ENCODE measurements at places on chromosomes 4 and X.

- DNase-seq, result no peak
These were observed 22.5 kb downstream of the SLC9B2 start for GRCh38 chr4:103054030-103054429.

DNA sequence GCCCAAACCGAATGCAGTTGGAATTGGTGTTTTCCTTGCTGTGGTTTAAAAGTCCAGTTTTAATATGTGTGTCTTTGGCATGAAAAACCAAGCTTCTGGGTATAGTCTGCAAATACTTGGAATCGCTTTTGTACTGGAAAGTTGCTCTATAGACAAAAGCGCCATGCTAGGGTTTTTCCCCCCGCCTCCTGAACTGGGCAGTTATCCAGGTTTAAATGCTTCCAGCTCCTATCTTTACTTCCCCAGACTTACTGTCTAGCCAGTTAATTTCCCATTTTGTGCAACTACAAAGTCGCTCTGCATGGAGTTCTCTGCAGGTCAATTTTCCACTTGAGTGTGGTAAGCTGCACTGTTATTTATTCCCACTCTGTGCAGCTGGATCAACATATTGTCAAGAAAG, 2.7 kb downstream of the RASL11B start:
- no peak for DNase-seq

DNA sequence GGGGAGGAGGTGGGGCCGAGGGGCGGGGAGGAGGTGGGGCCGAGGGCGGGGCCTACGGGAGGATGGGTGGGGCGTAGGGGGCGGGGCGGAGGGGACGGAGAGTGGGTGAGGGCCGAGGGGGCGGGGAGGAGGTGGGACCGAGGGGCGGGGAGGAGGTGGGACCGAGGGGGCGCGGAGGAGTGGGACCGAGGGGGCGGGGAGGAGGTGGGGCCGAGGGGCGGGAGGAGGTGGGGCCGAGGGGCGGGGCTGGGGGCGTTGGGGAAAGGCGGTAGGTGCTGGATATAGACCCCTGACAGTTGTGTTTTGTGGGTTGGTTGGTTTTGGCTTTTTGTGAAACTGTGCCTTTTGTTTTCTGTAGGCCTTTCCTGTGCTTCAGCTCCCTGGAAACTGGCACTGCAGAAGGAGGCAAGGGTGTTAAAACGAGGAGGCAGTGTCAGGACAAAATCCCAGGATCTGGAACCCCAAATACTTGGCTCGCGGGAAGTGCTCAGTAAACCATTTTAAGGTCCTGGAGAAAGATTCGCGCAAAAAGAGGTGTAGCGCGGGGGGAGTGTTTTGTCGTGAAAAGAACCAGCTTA, 580 bp upstream of the MMGT1 start:
- DNase-seq, result peak; percentile 63

DNA sequence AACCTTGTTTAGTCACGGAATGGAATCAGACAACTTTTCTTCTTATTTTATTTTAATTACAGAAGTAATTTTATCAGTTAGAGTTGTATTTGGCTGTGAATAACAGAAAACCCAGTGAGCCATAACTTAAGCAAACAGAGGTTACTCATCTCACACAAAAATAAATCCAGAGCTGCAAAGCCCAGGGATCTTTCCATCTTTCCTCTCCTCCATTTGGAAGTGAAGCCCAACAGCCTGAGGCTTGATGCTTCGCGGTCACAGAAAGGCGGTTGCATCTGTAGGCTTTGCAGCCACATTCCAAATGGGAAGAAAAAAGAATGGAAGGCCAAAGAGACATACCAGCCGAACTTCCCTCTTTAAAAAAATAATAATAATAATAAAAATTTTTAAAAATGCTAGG, 22.6 kb downstream of the CHRNA9 start:
- no peak for DNase-seq

- DNase-seq, result no peak
These were observed 407.1 kb downstream of the ADAM29 start for GRCh38 chr4:175325230-175325629.

DNA sequence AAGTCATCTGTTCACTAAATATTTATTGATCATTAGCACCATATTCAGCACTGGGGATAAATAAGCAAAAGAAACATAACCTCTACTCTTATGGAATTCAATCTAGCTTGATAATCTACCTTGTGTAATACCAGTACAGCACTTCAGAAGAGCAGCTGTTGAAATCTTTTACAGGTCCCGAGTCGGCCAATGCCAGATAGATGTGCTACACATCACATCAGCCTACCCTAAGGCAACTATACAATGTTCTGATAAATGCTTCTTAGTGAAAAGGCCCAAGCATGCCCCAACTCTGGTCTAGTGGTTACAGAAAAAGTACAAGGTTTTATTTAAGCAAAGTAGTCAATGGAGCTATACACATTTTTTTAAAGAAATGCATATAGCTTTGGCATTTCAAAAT, 68.7 kb downstream of the MAPK10 start:
- DNase-seq, result no peak

DNA sequence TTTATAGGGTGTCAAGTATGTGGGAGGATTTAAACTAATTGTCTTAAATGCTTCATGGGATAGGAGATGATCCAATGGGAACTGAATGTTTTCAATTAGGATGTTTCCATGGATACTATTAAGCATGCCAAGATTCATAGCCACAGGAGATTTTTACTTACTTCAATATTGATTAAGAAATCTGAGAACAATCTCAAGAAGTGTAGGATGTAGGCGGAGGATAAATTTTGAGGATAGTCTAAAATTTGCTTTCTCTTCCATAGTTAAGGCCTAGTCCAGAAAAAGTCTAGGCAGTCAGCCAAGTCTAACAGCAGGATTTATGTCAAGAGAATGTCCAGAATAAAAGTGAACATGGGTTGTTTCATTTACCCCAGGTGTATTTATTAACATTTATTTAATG, 32.8 kb downstream of the REPS2 start:
- no peak for DNase-seq

GRCh38 chr4:159444678-159445077, 341.8 kb downstream of the RAPGEF2 start:
- no peak for DNase-seq

GRCh38 chr4:8335848-8336247, 66.3 kb downstream of the HTRA3 start:
- no peak for DNase-seq

- no peak for DNase-seq
These were observed 745.1 kb upstream of the TENM3 start for GRCh38 chr4:181498148-181498547.

DNA sequence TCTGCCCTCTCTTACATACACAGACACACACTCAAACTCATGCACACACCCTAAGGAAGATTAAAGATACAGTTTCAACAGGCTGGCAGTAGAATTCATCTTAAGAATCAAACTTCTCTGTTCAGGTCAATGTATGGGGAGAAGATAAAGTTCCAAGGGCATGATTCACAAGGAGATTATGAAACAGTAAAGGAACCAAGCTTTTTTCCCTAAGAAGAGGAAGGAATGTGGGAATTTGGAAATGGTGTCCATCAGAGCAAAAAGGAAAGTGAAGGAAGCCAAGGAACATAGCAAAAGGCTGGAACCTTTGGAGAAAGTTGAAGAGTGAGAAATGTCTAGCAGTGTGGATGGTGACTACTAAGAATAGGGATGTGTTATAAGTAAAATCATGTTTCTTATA, 191.0 kb upstream of the NPY2R start:
- DNase-seq, result no peak

DNA sequence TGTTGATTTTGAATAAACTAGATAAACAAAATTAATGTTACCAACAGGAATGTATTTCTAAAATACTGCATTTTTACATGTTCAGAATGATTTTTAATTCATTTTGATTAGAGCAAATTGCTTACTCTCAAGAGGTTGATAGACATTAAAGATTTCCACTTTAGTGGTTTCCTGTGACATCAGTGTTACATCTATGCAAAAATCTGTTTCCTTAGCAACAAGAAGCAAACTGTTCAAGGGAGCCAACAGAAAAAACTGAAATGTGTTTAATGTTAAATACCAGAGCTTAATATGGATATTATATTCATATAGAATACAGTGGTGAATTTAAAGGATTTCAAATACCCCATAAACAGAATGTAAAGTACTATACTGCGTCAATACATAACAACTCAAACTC, 277.8 kb downstream of the GABRG1 start:
- no peak for DNase-seq

- DNase-seq, result no peak
These were observed 16.1 kb upstream of the CRMP1 start for GRCh38 chr4:5908876-5909427.

DNA sequence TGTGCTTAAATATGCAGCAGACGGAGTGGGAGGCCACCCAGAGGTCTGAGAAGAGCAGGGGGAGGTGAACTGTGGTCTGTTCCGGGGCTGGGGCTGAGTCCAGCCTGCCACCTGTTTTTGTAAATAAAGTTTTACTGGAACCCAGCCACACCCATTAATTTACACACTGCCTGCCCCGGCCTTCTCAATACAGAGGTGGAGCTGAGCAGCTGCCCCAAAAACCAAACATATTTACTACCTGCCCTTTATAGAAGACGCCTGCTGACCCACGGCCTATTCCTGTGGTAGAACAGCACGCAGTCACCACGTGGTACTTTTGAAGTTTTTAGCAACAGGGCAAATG, 45.9 kb downstream of the FGFRL1 start:
- DNase-seq, result no peak

- no peak for DNase-seq
These were observed 107.8 kb upstream of the CBLL2 start for GRCh38 chrX:22164770-22165388.

GRCh38 chr4:129336457-129337227, 240.7 kb downstream of the C4orf33 start:
- DNase-seq, result no peak

- DNase-seq, result no peak
These were observed 3.2 kb downstream of the SEPSECS start for GRCh38 chr4:25157081-25157480.

- no peak for DNase-seq
These were observed 305.5 kb upstream of the TACR3 start for GRCh38 chr4:104025251-104025650.

GRCh38 chr4:37697566-37697965, 11.4 kb upstream of the RELL1 start:
- no peak for DNase-seq
